Subcutaneous adipose tissue (tissue), 4 donors: ENCODE measurements at places on chromosomes 13 and 19. TPM values are rescaled to one million over a fixed set of nuclear protein-coding genes. Genes with fewer than 3 reads are reported as not detected.

The SLC1A6 gene
- not detected for total RNA-seq

The FBXO17 gene
- 88.7 TPM for total RNA-seq

The STOML3 gene
- not detected for total RNA-seq

The CYP4F11 gene
- 0.34 TPM for total RNA-seq

The FSD1 gene
- total RNA-seq = not detected

The SLC10A2 gene
- total RNA-seq = not detected

The POSTN gene
- total RNA-seq = 121 TPM

The SOX21 gene
- total RNA-seq = not detected

The FFAR1 gene
- not detected for total RNA-seq

The FAM216B gene
- total RNA-seq = not detected

The B9D2 gene
- total RNA-seq = 1.6 TPM

The CRB3 gene
- total RNA-seq = not detected

The TMEM150B gene
- 10.0 TPM for total RNA-seq

The CD33 gene
- total RNA-seq = 12.6 TPM

The EPSTI1 gene
- 6.4 TPM for total RNA-seq

The TRIP10 gene
- total RNA-seq = 73.6 TPM

The MISP gene
- total RNA-seq = not detected

The ITGBL1 gene
- total RNA-seq = 13.5 TPM
